Lower leg skin (tissue), 4 donors: ENCODE measurements at places on chromosomes 2 and 18. TPM values are rescaled to one million over a fixed set of nuclear protein-coding genes. Genes with fewer than 3 reads are reported as not detected.

The MBOAT2 gene
- 92.3 TPM for total RNA-seq

GRCh38 chr2:72548081-72548764 is 277.6 kb downstream of the EXOC6B start:
- no peak for DNase-seq

The NFU1 gene
- total RNA-seq, result 28.1 TPM

The CKAP2L gene
- 11.3 TPM for total RNA-seq

The SH3RF3 gene
- total RNA-seq, result 2.7 TPM

GRCh38 chr2:191474464-191474863 is 203.5 kb upstream of the NABP1 start:
- DNase-seq, result no peak

GRCh38 chr2:216107760-216108159 is 1.4 kb upstream of the XRCC5 start:
- no peak for DNase-seq

The CD226 gene
- 0.29 TPM for total RNA-seq

GRCh38 chr2:118657466-118657865 is 190.0 kb downstream of the EN1 start:
- DNase-seq, result no peak

The LRRTM4 gene
- 0.51 TPM for total RNA-seq

The HOXD12 gene
- not detected for total RNA-seq

GRCh38 chr2:233098618-233099017 is 38.5 kb downstream of the INPP5D start:
- DNase-seq, result no peak

The METAP1D gene
- 3.7 TPM for total RNA-seq

- no peak for DNase-seq
These were observed 57.2 kb downstream of the RTP5 start for GRCh38 chr2:241926541-241927311.

DNA sequence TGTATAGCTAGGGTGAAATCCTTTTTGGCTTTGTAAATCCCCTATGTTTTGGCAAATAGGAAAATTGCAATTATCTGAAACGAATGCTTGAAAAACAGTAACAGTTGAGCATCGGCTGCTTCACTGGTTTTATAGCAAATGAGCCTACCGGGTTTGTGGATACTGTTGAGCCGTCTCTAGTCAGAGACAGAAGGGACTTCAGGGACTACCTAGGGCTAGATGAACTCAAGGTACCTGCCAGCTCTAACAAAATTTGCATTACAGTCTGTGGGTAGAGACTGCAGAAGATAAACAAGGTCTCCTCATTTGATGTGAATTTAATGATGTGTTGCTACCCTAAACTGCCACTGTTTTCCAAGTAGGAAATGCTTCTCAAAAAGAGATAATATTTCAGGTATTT is 101.1 kb downstream of the EML6 start:
- no peak for DNase-seq
